Heart left ventricle (tissue), 16 donors: ENCODE measurements at places on chromosomes 13 and 19.

DNA sequence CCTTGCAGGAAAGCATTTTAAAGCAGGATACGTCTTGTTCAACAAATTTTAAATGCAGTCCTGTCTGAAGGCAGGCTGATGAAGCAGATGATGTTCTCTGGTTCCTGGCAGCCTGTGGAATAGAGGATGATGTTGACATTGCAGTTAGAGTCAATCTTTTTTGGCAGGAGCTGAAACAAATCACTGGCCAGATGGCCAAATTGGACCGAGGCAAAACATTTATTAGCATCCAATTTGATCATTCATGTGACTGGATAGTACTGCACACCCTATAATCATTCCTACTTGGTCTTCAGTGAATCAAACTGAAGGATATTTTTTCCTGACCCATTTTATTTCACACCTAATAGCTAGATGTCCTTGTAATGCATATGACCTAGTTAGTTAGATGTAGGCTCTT lies 172.2 kb upstream of the SLC10A2 start:
- H3K4me1 ChIP-seq = no peaks in the 10 kb centered on the region
- H3K36me3 ChIP-seq = no peaks in the 10 kb centered on the region
- H3K27ac ChIP-seq = no peak overlapping the region
- no peaks in the 10 kb centered on the region for H3K27me3 ChIP-seq
- DNase-seq = no peak

DNA sequence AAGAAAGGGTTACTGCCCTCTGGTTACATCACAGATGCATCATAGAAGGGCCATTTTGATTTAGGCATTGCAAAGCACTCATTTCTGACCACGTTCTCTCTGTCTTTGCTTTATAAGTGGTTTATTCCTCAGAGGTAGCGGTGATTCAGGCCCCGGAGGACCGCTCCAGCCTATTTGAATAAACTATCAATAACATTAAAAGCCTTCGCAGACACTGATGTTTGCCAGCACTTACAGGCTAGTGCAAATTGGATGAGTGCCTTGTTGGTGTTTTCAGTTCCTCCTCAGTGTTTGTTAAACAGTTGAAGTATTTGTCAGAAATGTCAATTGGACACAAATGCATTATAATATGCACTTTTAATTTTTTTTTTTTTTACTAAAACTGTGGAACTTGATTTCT lies 120.2 kb downstream of the RXFP2 start:
- peaks cover 17% of the 10 kb centered on the region for H3K4me1 ChIP-seq
- peak overlapping the region; percentile 4 for H3K27ac ChIP-seq
- no peaks in the 10 kb centered on the region for H3K27me3 ChIP-seq
- no peak overlapping the region for H3K4me3 ChIP-seq
- no peaks in the 10 kb centered on the region for H3K36me3 ChIP-seq

- H3K36me3 ChIP-seq = peaks cover 28% of the 10 kb centered on the region
- H3K4me1 ChIP-seq = no peaks in the 10 kb centered on the region
- DNase-seq = no peak
- no peaks in the 10 kb centered on the region for H3K27me3 ChIP-seq
These were observed 11.8 kb upstream of the F7 start for GRCh38 chr13:113093580-113094409.

- peak overlapping the region; percentile 56 for H3K4me3 ChIP-seq
- no peaks in the 10 kb centered on the region for H3K27me3 ChIP-seq
- no peaks in the 10 kb centered on the region for H3K36me3 ChIP-seq
- DNase-seq = peak; percentile 78
- peaks cover 14% of the 10 kb centered on the region for H3K4me1 ChIP-seq
- H3K27ac ChIP-seq = peak overlapping the region; percentile 86
These were observed 5.3 kb upstream of the PROZ start for GRCh38 chr13:113152984-113153809.

DNA sequence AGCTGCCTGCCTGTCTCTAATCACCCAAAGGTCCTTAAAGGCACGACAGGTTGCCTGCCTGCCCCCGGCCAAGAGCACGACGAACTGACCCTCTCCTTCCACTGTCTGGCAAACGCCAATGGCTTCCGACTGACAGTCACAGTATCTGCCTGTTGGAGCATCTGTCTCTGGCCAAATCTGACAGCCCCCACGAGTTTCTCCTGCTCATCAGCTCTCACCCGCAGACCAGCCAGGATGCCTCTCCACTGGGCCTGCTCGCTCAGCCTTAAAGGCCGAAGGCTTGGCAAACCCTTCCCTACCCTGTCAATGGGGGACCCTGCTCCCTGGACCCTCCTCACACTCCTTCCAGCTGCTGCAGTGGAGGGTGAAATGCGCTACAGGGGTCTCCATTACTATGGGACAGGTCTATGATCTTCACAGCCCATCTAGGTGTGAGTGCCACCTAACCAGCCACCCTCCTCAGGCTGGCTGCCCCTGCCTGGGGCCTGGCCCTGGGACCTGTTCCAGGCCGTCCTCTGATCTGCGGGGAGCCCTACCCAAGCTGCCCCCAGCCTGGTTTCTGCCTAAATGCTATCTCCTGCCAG lies 932 bp downstream of the FAM83E start:
- peaks cover 22% of the 10 kb centered on the region for H3K4me1 ChIP-seq
- no peak for DNase-seq
- peaks cover 32% of the 10 kb centered on the region for H3K36me3 ChIP-seq
- no peak overlapping the region for H3K27ac ChIP-seq
- no peaks in the 10 kb centered on the region for H3K27me3 ChIP-seq
- H3K4me3 ChIP-seq = no peak overlapping the region

DNA sequence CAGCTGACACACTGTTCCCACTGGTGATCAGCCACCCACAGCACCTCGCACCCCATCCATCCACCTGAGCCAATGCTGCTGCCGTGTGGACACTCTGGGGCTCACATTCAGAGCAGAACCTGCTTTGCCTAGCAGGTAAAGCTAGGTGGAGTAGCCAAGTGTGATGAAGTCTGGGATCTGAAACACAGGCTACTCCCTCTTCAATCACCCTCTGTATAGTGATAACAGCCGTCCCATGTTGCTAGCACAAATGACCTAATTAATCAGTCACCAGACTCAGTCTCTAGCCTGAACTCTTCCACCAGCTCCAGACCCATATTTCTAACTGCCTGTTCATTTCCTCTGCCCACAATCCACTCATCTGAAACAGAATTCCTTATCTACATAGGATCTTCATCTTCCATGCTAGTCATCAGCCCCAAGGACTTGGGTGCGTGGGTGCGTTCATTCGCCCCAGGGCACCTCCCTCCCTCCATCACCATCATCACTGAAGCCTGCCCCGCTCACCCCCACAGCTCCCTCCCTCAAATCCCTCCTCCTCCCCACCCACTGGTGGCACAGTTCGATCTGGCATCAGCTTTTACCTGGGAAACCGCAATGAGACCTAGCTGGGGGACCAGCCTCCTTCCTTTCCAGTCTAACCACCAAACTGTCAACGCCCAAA lies 19.8 kb downstream of the STK24 start:
- DNase-seq = no peak
- no peaks in the 10 kb centered on the region for H3K4me1 ChIP-seq
- H3K27ac ChIP-seq = no peak overlapping the region
- H3K27me3 ChIP-seq = no peaks in the 10 kb centered on the region
- no peaks in the 10 kb centered on the region for H3K36me3 ChIP-seq

DNA sequence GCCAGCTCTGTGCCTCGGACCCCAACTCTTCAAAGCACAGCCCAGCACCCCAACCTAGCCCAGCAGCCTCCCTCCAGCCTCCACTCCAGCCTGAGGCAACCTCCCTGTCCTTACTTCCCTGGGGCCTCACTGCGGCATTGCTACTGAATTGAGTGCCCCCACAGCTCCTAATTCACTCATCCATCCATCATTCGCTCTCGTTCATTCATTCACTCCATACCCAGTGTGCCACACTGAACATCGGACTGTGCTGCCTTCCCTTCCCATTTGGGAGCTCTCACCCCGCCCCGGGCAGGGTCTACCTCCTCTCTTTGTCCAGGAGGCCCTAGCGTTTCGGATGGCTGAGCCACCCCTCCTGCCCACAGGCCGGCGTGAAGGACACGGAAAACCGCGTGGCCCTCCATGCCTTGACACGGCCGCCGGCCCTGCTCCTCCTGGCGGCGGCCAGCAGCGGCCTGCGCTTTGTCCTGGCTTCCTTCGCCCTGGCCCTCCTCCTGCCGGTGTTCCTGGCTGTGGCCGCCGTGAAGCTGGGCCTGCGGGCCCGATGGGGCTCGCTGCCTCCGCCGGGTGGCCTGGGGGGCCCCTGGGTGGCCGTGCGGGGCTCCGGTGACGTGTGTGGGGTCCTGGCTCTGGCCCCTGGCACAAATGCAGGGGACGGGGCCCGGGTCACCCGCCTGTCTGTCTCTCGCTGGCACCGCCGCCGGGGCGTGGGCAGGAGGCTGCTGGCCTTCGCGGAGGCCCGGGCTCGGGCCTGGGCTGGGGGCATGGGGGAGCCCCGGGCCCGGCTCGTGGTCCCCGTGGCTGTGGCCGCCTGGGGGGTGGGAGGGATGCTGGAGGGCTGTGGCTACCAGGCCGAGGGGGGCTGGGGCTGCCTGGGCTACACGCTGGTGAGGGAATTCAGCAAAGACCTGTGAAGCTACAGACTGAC lies 1.3 kb downstream of the NAT14 start:
- H3K4me1 ChIP-seq = peaks cover 32% of the 10 kb centered on the region
- H3K27me3 ChIP-seq = no peaks in the 10 kb centered on the region
- DNase-seq = peak; percentile 33
- peak overlapping the region; percentile 87 for H3K27ac ChIP-seq

DNA sequence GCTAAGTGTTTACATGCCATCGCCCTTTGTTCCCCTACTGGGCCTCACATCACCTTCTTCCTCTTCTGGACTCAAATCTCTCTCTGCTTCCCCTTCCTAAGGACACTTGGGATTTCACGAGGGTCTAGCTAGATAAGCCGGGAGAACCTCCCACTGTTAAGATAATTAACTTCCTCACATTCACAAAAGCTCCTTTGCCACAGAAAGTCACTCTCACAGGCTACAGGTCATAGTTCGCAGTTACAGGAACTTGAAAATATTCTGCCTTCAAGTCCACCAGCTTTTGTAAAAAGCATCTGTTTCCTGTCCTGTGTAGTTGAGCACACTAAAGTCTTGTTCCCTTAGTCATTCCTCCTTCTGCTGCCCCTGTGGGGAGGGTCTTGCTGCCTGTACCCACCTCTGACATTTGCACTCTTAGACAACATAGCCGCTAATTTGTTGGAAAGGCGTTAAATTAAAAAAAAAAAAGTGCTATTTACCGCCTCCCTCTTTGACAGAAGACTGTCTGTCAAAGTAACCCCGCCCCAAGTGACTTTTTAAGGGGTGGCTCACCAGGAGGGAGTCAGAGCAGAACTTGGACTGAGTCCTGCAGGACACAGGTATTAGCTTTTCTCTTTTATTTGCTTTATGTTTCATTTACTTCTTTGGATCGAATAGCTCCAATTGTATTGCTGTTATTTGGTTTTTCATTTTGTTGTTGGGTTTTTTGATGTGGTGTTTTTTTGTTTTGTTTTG lies 26.8 kb upstream of the CEACAM21 start:
- H3K4me1 ChIP-seq = peaks cover 3% of the 10 kb centered on the region
- peak overlapping the region; percentile 43 for H3K4me3 ChIP-seq
- H3K36me3 ChIP-seq = no peaks in the 10 kb centered on the region
- peaks cover 11% of the 10 kb centered on the region for H3K27me3 ChIP-seq
- no peak for DNase-seq

DNA sequence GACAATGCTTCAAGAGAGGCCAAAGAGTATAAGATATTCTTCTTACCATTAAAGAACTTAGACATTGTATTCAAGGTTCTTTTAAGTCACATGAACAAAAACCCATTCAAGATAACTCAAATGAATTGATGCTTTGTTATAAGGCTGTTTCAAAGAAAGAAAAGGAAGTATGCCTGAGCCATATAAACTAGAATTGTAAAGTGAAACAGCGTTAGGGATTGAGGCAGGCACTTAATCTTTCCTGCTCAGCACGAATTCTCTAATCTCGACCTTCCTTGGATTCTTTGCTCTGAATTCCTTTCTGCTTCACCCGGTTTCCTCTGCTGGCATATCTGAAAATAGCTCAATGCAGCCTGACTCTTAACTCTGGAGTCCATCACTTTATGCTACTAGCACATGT lies 595.4 kb downstream of the DIAPH3 start:
- no peak overlapping the region for H3K4me3 ChIP-seq
- H3K27ac ChIP-seq = no peak overlapping the region
- DNase-seq = no peak
- H3K4me1 ChIP-seq = no peaks in the 10 kb centered on the region
- no peaks in the 10 kb centered on the region for H3K27me3 ChIP-seq

- no peak overlapping the region for H3K27ac ChIP-seq
- no peaks in the 10 kb centered on the region for H3K4me1 ChIP-seq
- H3K27me3 ChIP-seq = no peaks in the 10 kb centered on the region
- H3K36me3 ChIP-seq = no peaks in the 10 kb centered on the region
- no peak for DNase-seq
These were observed 110.7 kb upstream of the ZNF507 start for GRCh38 chr19:32234663-32235217.

DNA sequence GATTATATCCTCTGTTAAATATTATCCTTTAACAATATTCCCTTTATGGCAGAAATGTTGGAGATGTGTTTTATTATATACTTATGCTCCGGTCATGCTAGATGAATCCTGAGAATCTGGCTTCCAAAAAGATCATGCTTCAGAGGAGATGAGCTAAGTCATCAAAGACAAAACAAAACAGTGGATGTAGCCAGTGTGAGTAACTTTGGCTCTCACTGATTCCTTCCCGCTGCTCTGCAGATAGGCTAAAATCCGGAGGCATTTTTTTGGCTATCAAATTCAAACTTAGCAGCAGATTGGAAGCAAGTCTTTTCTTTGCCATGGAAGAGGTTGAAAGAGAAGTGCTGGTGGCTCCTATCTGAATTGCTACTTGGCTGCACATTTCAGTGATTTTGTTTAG lies 295.9 kb downstream of the GPC6 start:
- H3K27ac ChIP-seq = no peak overlapping the region
- no peaks in the 10 kb centered on the region for H3K36me3 ChIP-seq
- DNase-seq = no peak
- H3K4me3 ChIP-seq = no peak overlapping the region
- H3K27me3 ChIP-seq = no peaks in the 10 kb centered on the region

DNA sequence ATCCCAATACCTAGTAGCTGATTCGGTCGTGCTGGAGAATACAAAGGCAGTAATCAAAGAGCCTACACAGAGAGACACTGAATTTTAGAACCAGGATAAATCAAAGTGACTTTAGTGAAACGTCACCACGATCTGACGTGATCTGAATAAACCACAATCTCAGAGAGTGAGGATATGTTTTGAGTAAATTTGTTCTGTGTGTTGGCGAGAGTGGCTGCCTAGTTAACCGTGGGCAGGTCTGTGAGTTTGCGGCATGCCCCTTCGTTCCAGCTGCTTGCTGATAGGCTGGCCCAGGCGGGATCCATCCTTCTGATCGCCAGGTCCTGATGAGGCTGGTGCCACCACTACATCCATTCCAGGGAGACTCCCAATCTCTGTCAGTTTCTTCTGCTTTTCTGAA lies 40.4 kb downstream of the LRCH1 start:
- DNase-seq = no peak
- no peak overlapping the region for H3K27ac ChIP-seq
- no peaks in the 10 kb centered on the region for H3K36me3 ChIP-seq
- H3K4me3 ChIP-seq = no peak overlapping the region
- H3K27me3 ChIP-seq = no peaks in the 10 kb centered on the region

- H3K4me1 ChIP-seq = peaks cover 19% of the 10 kb centered on the region
- H3K4me3 ChIP-seq = no peak overlapping the region
- H3K36me3 ChIP-seq = no peaks in the 10 kb centered on the region
These were observed 82.8 kb downstream of the INSR start for GRCh38 chr19:7211191-7211951.
